ENCODE measurements at places on chromosomes 5 and 9.

GRCh38 chr5:38846379-38847011, 683 bp downstream of the OSMR start:
- no peak for DNase-seq

GRCh38 chr5:130316971-130317680, 412.9 kb downstream of the CHSY3 start:
- DNase-seq: no peak

GRCh38 chr5:153099328-153099727, 391.1 kb upstream of the GRIA1 start:
- DNase-seq: no peak

DNA sequence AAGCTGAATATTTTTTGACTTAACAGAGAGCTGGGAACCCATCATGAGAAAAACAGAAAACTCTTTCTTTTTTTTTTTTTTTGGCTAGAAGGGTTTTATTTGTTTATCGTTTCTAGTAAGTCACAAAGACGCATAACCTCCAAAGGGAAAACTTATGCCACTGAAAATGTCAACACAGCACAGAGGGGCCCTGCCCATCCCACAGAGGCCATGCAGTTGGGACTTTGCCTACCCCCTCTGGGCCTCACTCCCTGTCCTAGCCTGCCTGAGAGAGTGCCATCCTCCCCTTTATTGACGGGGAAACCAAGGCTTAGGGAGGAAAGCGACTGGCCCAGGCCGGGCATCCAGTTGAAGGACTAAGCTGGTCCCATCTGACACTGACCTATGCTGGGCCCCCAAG, 74.7 kb downstream of the VAV2 start:
- no peak for DNase-seq

GRCh38 chr5:159286420-159287035, 23.4 kb downstream of the UBLCP1 start:
- DNase-seq: no peak

DNA sequence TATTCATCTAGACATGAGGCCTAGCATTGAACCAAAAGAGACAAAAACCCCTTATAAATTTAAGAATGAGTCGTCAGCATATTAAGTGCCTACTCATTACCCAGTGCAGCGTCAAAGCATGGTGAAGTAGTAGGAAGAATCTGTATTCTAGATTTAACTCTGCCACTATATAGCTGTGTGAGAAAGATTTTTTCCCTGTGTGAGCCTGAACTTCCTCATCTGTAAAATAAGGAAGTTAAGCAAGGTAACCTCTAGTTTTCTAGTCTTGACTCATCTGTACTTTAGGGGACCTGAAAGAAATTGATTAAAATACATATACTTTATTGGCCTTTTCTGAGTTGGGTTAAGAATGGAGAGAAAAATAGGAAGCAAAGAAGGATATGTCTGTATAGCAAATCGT, 82.1 kb upstream of the RUSC2 start:
- DNase-seq: no peak

DNA sequence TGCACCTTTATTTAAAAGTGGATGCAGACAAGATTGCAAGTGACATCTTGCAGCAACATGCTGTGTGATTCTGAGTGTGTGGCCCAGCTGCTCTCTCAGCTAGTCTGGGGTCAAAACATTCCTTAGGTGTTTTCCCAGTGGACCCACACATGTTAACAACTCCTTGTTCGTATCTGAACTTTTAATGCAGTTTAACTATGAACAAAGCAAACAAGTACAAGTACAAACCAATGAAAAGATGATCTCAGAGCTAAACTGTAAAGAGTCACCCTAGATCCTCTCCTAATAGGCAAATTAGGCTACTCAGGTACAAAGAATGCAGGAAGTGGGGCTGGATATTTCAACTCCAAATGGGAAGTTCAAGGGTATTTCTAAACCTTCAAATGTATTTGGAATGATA, 108.4 kb downstream of the ENTREP1 start:
- DNase-seq: no peak

GRCh38 chr9:4987961-4988421, 2.9 kb downstream of the JAK2 start:
- peak; percentile 50 for DNase-seq

GRCh38 chr5:171426266-171426665, 6.8 kb downstream of the FGF18 start:
- no peak for DNase-seq

GRCh38 chr9:1276474-1276873, 226.3 kb downstream of the DMRT2 start:
- no peak for DNase-seq

GRCh38 chr5:174567506-174568141, 156.8 kb upstream of the MSX2 start:
- no peak for DNase-seq

GRCh38 chr9:115134941-115135340, 17.0 kb upstream of the TNC start:
- DNase-seq: no peak

DNA sequence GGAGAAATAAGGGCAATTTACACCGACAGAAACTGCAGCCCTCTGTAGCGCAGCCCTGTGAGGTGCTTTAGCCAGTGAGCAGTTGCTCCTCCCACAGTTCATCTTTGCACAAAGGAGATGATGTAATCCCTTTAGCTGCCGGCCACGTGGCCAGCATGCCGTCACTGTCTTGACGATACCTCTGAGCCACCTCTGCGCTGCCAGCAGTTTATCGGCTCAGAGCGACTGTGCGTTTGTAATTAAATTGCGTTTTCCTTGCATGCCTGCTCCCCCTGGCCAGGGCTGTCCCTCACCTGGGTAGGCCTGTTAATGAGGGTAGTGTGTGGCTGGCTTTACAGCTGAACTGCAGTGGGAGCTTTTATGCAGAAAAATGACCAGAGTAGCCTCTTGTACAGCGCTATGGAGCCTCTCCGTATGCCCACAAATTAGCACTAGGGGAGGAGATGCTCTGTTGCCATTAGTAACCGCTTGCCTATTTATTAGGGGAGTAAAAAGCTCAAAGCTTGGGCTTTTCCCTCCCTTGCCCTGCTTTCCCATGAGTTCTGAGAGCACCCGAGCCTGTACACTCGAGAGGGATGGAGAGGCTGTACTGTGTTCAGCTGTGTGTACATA, 107.0 kb downstream of the TRIO start:
- DNase-seq: no peak

DNA sequence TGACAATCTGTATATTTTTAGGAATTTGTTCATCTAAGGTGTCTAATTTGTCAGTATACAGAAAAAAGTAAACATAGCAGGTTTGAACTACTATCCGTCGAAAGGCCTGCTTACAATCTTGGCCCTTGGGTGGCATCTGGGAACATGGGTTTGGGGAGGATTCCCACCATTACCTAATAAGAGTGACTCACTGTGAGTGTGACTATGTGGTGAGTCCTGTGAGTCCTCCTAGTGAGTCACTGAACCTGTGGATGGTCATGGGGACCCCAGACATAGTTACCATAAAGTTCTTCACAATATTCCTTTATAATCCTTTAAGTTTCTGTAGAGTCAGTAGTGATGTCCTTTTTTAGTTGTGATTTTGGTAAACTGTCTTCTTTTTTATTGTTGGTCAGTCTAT, 37.0 kb downstream of the RNF130 start:
- DNase-seq: no peak

GRCh38 chr5:59648949-59649921, 244.3 kb downstream of the PDE4D start:
- no peak for DNase-seq

DNA sequence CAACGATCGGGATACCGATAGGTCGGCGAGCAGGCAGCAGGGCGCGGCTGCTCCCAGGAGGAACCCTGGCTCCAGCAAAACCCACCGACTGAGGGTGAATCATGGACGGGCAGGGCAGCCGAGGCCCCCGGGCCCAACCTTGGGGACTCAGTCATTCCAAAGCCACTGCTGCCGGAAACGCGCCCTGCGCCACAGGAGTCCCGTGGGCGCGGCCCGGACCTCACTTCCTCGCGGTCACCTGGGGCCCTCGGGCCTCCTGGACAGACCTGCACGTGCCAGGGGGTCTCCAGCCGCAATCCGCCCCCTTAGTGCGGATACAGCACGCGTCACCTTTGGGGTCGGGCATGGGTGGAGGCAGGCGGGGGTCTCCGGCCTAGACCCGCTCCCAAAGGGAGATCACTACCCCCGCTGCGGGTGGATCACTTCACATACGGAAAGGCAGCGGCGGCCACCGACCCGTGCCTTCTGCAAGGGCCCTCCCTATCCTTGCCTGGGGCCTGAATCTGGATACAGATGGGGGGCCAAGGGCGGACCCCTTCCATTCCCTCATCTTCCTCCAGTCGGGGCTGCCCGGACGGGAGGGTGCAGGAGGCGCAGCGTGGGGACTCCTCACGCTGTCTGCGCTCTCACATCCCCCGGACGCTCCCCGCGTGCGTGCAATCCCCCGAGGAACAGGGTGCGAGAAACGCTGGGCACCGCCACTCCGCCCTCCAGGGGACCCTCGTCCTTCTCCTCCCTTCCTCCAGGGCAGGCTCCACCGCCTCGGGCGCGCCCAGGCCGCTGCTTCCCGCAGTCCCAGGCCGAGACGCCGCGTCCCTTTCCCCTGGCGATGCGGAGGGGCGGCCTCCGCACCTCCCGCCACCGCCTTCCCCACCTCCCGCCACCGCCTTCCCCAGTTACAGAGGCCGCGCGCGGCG, 586 bp downstream of the TXN start:
- DNase-seq: peak; percentile 53

DNA sequence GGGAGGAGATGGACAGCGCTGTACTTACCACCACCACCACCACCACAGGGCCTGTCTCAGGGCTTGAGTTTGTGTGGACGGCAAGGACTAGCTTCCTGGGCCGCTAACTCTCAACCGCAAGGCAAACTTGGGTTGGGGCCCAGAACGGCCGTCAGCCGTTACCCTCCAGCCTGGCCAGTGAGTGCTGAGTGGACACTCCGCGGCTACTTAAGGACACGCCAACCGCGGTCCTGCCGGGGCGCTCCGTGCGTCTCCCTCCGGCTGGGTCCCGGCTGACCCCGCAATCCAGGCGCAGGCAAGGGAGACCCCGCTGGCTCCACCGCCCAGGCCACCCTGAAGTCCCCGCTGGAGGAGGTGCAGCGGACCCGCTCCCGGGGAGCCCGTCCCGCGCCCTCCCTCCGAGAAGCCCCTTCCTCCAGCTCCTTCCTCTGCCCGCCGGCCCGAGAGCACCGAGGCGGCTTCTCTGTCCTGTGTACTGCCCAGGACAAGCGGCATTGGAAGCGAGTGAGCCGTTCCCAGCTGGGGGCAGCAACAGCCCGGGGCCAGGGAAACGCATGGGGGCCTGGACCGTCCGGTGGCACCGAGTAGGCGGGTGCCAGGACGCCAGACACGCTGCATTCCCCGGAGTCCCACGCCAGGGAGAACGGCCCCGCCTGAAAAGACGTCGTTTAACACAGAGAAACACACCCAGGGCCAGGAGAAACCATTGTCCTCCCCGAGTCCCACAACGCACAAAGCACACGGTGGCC, 46.6 kb downstream of the HABP4 start:
- DNase-seq: no peak

- DNase-seq: no peak
These were observed 189.1 kb upstream of the IL12B start for GRCh38 chr5:159519365-159519764.

GRCh38 chr9:94867842-94868312, 141.4 kb downstream of the AOPEP start:
- DNase-seq: no peak

DNA sequence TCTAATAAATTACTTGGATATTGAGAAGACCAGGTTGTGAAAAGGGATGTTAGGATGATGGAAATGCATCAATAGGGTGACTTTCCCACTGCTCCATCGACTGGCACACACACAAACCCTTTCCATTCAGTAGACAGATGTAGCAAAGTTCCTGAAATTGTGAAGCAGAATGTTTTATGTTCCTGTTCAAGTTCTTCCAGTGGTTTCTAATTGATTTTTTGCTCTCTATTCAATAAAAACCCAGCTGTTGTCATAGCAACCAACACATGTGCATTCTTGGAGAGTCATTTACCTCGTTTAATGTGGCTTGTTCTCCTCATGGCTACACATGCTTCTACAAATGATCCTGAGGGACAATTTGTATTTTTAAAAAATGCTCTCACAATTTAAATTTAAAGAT, 244.6 kb downstream of the RAB3C start:
- no peak for DNase-seq

DNA sequence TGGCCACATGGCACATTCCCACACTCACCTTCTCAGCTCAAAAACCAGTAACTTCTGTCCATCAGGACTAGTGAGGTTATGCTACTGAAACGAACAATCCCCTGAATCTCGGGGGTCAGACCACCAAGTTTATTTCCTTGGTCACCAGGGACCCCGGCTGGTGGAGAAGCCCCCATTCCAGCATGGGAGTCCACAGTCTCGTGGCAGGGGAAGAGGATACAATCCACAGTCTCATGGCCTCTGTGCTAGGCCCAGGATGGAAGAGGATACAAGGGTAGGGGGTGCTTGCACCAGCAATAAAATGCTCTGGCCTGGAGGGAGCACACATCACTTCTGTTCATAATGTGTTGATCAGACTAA, 7.4 kb upstream of the CARD19 start:
- no peak for DNase-seq

DNA sequence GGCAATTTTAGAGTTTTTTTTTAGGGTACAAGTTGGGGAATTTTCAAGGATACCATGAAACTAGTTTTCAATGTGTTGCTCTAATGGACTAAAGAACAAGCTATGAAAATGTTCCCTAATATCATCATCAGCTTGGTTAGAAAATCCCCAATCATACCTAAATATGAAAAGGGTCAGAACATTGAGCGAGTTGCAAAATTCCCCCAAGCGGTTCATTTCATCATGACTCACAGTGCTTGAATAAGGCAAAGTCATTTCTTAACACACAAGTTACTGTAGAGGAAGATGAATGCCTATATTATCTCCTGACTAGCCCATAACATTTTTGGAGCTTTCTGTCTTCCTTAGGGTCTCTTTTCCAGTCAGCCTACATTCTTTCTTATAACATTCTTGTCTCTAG, 62.7 kb downstream of the ST8SIA4 start:
- DNase-seq: no peak

DNA sequence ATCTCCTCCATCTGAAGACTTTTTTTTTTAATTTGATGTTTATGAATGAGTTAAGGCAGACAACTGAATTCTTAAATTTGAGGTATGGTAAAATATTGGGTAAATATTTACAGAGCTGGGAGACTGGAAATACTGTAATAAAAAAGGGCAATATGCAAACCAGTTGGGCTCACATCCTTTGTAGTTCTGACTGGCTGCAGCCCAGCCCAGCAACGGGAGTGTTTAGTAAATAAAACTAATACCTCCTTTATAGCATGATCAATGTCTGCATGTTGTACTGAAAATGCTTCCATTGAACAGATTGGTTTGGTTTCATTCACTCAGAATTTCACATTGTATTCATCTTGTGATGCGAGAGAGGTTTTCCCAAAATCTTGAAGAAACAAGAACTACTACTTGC, 365.0 kb downstream of the DMRT2 start:
- no peak for DNase-seq
